ENCODE measurements at places on chromosomes 5 and 9.

DNA sequence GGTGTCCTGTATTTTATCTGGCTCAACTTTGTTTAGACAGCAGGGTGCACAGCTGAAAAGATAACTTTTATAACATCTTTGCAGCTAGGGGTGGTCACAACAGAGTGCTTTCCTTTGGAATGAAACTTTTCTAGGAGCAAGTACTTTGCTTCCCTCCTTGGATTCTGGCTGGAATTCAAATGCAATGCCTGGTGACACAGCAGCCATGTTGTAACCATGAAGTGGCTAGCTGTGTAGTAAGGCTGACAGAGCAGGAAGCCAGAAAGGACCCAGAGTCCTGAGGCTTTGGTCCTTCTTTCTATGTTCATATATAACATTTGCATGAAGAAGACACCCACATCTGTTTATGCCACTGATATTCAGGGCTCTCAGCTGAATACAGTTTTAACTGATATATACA lies 48.1 kb downstream of the TENT4A start:
- DNase-seq: no peak

DNA sequence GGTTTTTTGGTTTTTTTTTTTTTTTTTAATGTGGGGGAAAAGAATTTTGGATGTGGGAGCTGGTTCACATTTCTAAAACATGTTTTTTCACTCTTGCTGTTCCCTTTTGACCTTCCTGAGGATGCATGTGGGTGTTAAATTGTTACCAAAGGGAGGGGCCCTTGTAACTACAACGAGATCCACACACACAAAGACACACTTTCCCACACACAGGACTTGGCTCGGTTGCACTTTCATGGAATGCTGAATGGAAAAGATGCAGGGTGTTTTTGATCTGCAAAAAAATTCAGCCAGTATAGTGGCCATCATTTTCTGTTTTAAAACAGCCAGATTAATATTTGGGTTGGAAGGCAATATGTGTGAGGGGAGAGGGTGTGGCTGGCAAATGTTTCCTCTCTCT lies 576.9 kb downstream of the EBF1 start:
- DNase-seq: no peak

GRCh38 chr9:92176068-92176799 lies 61.0 kb upstream of the SPTLC1 start:
- no peak for DNase-seq

GRCh38 chr5:176870110-176870591 lies 29.0 kb downstream of the HK3 start:
- DNase-seq: no peak

DNA sequence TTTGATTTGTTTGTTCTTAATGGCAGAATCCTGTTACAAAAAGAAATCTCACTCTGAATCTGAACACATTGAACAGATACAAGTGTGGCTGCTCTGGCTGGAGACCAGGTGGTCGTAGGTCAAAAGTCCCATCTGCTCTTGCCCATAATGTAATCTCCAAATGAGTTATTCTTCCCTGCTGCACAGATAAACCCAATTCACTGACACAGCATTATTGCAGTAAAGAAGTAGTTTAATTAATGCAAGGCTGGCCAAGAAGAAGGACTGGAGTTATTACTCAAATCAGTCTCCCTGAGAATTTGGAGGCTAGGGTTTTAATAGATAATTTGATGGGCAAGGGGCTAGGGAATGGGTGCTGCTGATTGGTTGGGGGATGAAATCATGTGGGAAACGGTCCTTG lies 52.6 kb downstream of the PUM3 start:
- DNase-seq: no peak

GRCh38 chr5:113232667-113233066 lies 202.1 kb downstream of the TSSK1B start:
- DNase-seq: no peak

GRCh38 chr9:121169094-121169601 lies 32.5 kb downstream of the RAB14 start:
- peak; percentile 10 for DNase-seq

- no peak for DNase-seq
These were observed 116.1 kb upstream of the SPOCK1 start for GRCh38 chr5:137615171-137615775.

DNA sequence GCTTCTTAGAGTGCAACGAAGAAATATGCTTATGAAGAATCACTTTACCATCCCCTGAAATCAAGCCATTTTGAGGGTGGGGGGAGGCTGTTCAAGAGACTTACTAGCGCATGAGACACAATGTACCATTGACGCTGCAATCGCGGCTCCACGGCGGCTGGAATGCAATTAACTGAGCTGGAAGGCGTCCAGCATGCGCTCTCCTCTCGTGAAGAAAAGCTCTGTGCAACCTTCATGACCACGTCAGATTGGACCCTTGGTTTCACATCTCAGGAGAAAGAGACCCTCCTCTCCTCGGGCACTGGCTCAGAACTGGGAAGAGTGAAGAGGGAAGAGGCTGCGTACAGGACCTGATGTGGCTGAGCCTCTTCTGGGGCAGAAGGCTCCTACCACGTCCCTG lies 138.5 kb upstream of the IRX2 start:
- no peak for DNase-seq

- no peak for DNase-seq
These were observed 66.8 kb upstream of the ADCY2 start for GRCh38 chr5:7329141-7329540.

DNA sequence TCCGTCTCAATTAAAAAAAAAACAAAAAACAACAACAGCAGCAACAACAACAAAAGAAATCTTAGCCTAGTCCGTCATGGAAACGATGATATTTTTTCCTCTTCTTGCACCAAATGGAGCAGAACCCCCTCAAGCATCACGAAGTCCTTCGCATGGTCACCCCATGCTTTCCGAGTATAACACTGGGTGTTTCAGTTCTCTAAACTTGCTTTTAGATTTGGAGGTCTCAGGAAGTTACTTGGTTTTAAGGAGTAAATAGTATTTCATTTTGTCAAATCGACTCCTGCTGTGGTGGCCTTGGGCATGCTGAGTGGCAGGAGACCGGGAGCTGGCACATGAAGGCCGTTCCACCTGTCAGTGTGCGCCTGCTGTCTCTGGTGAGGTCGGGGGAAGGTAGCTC lies 118.5 kb upstream of the CACNA1B start:
- no peak for DNase-seq

DNA sequence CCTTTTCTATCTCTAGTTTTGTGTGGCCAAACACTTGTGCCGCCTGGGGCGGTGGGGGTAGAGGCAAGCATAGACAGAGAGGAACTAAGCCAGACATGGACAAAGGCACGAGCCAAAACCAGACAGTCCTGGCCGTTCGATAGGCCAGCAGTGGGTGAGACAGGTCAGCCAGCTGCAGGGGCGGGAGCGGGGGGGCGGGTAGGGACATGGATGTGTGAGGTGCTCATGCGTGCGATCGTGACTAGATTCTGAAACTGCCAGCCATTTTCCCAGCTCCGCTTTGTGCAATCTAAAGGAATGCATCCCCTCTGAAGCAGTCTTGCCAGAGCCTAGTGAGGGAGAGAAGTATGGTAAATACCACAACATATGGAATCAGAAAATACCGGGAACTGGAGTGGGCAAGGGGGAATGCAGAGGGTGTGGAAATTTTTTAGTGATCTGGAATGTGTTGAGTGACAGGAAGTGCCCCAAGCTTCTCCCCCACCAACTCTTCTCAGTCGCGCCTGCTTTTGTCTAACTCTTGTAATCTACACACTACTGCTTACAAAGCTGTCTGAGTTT lies 111.9 kb downstream of the NR6A1 start:
- peak; percentile 8 for DNase-seq

DNA sequence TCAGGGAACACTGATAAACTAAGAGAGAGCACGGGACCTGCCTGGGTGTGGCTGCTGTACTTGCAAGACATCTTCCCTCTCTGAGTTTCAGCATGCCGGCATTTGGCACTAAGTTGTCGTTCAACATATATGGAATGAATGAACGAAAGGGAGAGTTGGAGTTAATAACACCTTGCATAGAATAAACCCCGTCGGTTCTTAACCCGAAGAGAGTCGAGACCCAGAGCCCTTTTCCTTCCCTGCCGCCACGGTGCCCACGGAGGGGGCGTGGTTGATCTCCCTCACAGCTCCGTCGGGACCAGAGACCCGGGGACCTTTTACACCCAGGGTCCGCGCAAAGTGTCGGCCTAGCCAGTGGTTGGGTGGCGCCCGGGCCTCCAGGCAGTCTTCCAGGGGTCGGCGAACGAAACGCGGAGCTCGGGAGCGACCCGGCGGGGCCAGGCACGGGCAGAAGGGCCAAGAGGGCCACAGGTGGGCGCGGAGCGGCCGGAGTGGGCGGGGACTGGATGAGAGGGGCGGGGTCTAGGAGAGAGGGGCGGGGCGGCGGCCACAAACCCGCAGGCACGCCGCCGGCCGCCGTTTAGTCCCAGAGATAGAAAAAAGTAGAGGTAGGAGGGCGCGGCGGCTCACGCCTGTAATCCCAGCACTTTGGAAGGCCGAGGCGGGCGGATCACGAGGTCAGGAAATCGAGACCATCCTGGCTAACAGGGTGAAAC lies 735 bp upstream of the RPL26L1 start:
- peak; percentile 58 for DNase-seq

DNA sequence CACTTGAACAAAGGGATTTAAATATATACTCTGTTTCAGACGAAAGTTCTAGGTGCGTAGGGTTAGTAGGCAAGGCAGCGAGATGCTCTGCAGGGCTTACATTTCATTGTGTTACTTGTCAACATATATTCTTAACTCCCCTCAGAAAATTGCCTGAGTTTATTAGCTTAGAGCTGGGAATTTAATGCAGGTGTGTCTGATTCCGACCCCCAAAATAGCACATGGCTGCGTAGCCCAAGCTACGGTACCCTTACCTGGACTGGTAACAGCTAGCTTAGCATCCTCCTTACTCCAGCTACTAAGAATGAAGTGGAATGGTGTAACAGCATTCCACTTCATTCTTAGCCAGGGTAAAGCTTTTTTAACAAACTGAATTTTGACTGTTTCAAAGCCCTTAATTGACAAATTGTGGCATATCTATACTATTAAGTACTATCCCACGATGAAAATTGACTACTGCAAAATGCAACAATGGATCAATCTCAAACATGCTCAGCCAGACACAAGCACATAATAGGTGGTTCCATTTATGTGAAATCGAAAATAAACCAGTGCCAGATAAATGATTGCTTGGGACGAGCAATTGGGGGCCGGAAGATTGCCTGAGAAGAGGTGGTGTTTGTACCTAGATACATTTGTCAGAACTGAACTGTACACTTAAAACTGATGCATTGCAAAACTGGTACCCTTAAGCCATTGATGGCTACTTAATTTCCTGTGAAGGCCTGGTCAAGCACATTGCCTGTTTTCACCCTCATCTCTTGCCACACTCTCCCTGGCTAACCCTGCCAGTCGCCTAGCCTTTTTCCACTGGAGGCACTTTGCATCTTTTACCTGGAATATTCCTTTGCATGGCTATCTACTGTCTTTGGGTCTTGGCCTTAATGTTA lies 3.0 kb upstream of the FGF18 start:
- DNase-seq: no peak

- DNase-seq: no peak
These were observed 24.9 kb upstream of the ELAVL2 start for GRCh38 chr9:23850690-23851629.

GRCh38 chr5:136613230-136613629 lies 247.9 kb upstream of the TRPC7 start:
- DNase-seq: no peak

GRCh38 chr9:100104314-100104713 lies 5.3 kb downstream of the INVS start:
- DNase-seq: no peak

- no peak for DNase-seq
These were observed 6.1 kb downstream of the TBC1D13 start for GRCh38 chr9:128792978-128793686.

DNA sequence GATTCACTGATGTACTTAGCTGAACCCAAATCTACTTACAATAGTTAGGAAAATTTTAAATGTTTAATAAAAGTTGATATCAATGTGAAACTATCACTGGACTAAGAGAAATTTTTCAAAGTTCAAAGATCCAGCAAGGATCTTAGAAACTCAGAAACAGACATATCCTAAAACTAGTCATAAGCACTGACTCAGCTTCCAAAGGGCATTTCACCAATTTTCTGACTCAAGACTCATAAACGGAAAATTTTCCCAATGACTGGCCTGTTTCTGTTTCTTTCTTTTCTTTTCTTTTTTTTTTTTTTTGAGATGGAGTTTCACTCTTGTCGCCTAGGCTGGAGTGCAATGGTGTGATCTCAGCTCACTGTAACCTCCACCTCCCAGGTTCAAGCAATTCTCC lies 66.6 kb downstream of the CDC14B start:
- no peak for DNase-seq

DNA sequence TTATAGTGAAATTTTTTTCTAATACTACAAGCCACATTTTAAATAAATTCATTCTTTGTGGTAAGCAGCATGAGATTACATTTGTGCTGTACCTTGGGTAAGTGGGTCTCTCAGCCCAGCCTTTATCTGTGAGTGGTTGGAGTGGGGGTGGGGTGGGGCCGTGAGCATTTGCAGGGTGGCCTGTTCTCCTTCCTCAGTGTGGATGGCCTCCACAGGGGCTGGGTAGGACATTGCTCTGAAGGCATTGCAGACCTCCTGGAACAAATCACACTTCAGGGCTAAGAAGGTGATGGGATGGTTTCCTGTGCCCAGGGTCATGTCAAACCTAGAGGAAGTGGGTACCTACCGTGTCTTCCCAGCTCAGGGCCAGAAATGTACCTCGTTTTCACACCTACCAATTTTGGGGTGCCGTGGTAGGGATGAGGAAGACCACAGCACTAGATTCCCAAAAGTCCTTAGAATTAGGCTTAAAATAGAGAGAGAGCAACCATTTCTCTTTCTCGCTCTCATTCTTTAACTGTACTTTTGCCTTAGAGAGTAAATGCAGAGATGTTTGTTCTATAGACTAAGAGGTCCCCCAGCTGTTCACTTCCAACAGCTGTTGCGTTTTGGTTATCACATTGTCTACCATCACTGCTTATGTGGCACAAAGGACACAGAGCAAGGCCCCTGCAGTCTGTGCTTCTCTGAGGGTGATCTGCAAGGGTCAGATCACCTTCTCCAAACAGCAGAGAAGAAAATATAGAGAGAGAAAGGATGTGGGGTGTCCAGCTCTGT lies 83.4 kb upstream of the CTSL start:
- no peak for DNase-seq

GRCh38 chr5:82684165-82684564 lies 393.0 kb downstream of the TMEM167A start:
- no peak for DNase-seq

GRCh38 chr5:138336952-138337684 lies 948 bp upstream of the FAM53C start:
- no peak for DNase-seq

All from activated gamma-delta T cell treated with Interleukin-2 at 50 U/mL for 16 hours (primary cell).